Dorsolateral prefrontal cortex (tissue), 122 donors: ENCODE measurements at places on chromosomes 16 and 17. TPM values are rescaled to one million over a fixed set of nuclear protein-coding genes. Genes with fewer than 3 reads are reported as not detected.

GRCh38 chr17:7098802-7099459 is 15.7 kb downstream of the ASGR2 start:
- no peak for DNase-seq

- no peak for DNase-seq
Observed at GRCh38 chr16:77558786-77559185, 124.0 kb upstream of the ADAMTS18 start.

DNA sequence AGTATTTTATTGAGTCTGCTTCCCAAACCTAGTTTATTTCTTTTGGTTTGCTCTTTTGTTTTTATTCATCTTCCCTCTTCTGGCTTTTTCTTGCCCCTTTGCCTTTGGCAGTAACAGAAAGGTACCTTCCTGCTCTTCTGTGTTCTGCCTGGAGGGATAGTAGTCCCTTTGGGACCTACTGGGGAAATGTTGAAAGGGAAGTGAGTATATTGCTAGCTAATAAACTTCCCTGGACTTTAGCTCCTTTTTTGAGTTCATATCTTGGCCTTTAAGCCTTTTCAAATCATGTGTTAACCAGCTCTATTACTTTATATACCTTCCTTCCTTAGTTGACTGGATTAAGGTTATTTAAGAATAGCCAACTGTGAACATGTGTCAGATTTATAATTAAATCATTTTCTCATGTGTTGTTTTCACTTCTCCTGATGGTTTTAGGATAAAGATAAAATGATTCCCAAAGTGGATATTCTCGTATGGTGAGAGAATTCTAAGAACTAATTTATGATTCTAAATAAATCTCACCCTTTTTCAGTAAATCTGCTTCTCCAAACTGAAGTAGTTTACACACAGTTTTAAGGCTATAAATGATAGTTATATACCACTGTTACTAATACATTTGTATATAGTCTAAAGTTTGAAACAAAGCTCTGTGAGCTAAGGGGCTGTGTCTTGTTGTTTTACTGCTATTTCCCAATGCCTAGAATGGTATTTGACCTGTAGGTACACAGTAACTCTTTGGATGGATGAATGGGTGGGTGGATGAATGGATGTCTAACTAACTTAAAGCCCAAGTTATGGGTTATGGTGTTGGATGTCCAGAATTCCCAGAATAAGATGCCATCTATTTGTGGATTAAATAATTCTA is 45.7 kb downstream of the OMG start:
- no peak for DNase-seq

TBC1D3H gene
- total RNA-seq = not detected

- DNase-seq = no peak
Observed at GRCh38 chr17:83084621-83085056, 5.2 kb downstream of the METRNL start.

DNA sequence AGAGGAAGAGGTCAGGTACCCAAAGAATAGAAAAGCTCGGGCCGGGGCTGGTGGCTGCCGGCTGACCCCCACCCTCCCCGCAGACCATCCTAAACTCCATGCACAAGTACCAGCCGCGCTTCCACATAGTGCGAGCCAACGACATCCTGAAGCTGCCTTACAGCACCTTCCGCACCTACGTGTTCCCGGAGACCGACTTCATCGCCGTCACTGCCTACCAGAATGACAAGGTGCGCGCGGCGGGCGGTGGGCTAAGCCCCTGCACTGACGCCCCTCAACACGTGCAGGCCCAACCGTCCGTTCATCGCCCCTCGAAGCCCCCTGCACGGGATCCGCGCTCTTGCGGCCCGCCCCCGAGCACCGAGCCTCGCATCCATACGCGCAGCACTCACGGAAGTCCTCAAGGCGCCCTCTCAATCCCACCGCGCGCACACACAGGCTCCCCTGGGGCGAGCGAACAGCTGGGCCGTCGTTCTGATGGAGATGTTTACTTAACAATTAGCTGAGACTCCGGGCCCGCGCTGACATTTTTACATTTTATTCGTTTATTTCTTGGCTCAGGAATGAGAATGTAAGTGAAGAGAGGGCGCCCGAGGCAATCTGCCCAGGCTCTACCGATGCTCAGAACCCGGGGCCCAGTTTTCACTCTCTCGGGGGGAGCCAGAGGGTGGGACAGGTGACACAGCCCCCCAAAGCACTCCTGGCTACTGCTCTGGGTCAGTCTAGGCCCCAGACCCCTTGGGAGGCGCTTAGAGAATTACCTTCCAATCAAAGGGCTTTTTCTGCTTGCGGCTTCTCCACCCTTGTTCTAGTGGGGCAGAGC is 3.5 kb downstream of the TBX2 start:
- DNase-seq = no peak

DNA sequence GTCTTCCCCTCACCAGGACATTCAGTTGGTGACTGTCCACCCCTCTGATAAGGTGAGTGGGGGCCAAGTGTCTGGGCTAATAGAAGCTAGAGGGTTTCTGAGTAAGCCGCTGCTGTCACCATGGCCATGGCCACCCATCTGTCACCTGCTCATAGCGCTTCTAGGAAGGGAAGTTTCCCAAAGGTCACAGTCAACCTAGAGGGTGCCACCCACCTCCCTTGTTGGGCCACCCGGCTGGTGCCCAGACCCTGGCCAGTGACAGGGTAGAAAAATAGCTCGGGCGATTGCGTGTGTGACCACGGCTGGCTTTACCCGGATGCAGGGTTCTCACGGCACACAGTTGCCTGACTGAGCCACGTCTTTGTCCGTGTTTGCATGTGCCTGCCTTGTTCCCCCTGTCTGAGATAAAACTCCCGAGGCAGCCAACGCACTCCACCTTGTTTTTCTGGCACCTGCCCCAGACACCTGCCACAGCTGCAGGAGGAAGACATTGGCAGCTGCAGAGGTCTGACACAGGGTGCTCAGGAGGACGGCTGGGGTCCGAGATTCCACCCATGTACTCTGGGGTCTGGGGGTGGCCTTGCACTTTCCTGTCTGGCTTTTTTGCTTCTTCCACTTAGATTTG is 809 bp downstream of the PIRT start:
- DNase-seq = no peak

GRCh38 chr16:85234310-85235204 is 122.3 kb upstream of the CIBAR2 start:
- no peak for DNase-seq

CACNA1H gene
- total RNA-seq = 8.2 TPM

DNA sequence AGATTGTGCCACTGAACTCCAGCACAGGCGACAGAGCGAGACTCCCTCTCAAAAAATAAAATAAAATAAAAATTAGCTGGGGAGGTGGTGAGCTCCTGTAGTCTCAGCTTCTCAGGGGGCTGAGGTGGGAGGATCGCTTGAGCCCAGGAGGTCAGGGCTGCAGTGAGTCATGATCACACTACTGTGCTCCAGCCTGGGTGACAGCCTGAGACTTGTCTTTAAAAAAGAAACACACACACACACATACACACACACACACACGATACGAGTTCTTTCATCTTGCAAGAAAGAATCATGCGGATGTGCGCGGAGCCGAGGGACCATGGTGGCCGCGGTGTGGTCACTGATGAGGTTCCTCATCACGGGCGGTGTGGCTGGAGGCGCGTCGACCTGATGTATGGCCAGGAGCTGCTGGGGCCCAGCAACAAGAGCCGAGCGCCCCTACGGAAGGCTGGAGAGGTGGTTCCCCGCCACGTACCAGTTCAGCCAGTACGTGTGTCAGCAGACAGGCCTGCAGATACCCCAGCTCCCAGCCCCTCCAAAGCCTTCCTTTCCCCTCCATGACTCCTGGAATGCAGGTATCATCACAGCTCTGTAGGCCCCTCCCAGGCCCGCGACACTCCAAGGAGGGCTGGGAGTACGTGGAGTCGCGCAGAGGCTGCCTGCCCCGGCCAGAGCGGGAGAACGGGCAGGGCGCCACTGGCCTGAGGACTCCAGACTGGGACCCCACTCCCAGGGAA is 20.7 kb downstream of the NXN start:
- no peak for DNase-seq

DNA sequence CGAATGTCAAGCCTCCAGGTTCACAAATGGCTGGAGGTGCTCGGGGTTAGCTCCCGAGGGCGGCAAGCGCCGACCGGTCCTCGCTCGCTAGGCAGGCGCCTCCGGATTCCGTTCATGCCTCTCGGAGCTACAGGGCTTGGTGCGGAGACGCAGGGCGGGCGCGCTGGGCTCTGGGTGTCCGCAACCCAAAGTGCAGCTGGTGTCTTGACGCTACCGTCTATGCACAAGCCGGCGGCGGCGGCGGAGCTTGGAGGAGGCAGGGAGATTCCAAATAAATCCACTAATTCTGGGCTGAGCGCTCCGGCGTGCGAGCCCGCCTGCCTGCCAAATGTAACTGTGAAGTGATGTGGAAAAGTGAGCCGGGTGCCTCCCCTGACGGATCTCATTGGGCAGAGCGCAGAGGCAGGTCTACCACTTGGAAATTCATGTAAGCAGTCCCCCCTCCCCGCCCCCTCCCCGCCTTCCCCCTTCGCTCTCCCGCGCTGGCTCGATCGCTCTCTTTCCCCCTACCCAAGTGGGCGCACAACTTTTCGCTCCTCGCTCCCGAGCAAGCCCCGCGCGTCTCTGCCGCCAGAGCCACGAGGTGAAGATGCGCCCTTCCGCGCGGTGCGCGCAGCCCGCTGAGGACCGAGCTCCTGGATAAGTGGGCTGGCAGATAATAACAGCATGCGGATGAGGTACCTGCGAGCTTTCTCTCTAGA is at the start of gene CDH8:
Gene CDH8 (minus strand): TSS at position 338 of the 701 bp plus-strand sequence. CDS start 15,035 bp downstream, outside the sequence.
- DNase-seq = peak; percentile 57

DNA sequence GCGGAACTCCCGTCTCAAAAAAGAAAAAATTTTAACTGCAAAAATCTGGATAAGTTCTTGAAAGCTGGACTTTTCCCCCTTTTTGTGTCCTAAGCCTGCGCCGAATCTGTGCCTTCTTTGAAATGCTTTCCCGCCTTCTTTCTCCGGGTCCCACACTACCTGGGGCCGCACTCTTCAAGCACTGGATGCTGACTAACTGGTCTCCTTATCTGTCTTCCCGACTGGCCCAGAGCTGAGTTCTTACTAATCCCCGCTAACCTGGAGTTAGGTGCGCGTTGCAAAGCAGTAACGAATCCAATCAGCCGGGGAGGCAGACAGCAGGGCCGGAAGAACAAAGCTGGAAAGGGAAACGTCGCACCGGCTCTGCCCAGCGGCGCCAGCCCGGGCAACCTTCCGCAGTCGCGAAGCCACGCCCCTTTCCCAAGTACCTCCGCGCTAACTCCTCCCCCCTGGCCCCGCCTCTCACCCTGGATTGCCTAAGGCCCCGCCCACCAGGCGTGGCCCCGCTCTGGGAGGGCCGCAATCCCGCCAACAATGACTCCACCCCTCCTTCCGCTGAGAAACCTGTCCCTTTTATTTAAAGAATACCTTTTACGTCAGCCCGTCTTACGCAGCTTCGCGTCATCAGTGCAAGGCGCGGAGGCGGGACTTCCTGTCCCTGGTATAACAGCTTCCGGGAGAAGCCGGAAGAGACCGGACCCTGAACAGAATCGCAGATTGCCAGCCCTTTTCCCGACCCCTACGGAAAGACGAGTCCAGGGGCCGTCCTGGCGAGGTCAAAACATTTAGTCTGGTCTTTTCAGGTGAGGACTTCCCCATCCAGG is at the start of gene TMUB2:
Gene TMUB2 (plus strand): TSS at position 666 of the 824 bp plus-strand sequence. CDS start 737 bp downstream, outside the sequence.
- DNase-seq = peak; percentile 99

PLXDC1 gene
- 28.0 TPM for total RNA-seq

GRCh38 chr17:12386225-12386624 is 279.5 kb upstream of the MYOCD start:
- DNase-seq = no peak

DNA sequence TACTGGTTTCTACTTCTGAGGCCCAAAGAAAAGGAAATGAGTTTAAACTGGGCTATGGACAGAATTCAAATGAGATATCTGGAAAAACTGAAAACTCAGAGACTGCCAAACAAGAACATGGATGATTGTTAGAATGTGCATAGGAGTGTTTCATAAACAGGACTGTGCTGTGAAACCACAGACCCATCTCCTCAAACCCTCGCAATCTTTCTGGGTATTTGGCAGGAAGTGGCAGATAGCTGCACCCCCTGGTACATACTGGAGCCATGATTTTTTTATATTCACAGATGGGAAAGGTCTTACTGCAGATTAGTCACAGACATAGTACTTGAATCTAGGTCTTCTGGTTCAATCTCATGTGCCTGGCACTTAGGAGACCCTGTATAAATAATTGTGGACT is 145.0 kb downstream of the CCDC182 start:
- no peak for DNase-seq

- DNase-seq = no peak
Observed at GRCh38 chr17:19372011-19372370, 6.3 kb upstream of the MAPK7 start.

- DNase-seq = no peak
Observed at GRCh38 chr17:82403662-82404660, 14.2 kb upstream of the HEXD start.

DNA sequence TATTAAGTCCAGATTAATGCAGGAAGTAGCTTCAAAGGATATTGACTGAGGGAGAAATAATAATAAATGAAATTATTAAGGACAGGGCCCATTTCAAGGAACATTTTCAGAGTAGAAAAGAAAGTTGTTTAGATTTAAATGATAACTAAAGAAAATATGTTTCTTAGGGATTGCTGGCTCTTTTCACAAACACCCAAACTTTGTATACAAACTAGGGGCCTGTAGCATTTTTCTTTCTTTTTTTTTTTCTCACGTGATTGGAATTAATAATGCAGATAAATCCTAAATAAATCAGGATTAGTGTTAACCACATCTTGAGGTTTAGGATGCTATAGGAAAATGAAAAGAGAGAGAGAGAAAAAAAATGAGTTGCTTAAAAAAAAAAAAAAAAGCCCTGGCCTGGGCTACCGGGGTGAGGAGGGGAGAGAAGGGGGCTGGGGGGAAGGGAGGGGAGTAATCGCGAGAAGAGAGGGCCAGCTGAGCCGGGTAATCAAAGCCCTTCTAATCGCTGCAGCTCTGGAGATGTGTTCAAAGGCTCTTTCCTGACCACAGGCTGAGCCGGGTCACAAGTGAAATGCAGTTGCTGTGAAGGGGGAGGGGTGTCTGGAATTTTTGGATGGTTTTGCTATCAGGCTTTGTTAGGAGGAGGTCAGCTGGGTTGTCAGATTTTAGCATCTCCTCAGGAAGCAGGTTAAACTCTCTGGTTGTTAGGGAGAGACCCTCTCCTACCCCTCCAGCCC is 104.6 kb upstream of the ZFHX3 start:
- DNase-seq = no peak

KRTAP4-9 gene
- not detected for total RNA-seq

GRCh38 chr16:77462894-77463293 is 28.1 kb upstream of the ADAMTS18 start:
- DNase-seq = no peak

DHRS7C gene
- total RNA-seq = not detected

DNA sequence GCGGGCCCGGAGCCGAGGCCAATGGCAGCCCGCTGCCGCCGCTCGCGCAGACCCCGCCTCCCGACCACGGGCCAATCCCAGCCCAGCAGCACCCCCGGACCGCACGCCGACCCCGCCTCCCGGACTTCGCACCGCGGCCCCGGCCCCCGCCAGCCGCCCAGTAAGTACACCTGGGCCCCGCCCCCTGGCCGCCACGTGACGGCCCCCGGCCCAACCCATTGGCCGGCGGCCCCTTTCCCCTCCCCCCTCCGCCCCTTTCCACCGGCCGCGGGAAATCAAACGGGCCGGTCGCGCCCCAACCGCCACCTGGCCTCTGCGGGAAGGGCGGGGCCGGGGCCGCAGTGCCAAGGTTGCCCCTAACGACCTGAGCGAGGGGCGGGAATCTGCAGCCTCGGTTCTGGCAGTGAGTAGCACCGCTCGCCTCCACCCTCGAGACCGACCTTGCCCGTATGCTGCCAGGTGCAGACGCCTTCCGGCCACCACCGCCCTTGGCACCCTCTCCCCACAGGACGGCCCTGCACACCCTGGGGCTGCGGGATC is at the start of gene YBX2:
Gene YBX2 (minus strand): TSS at position 26 of the 540 bp plus-strand sequence. CDS start 139 bp downstream, outside the sequence.
- no peak for DNase-seq

PRAC1 gene
- not detected for total RNA-seq

- peak; percentile 35 for DNase-seq
Observed at GRCh38 chr16:7713244-7713643, 380.6 kb downstream of the RBFOX1 start.
